Colonic mucosa (tissue), 4 donors: ENCODE measurements at places on chromosomes 5 and 9. TPM values are rescaled to one million over a fixed set of nuclear protein-coding genes. Genes with fewer than 3 reads are reported as not detected.
A peak's percentile ranks its signal among the peaks of the same experiment; 100 is the strongest.

The GLRA1 gene
- not detected for total RNA-seq

DNA sequence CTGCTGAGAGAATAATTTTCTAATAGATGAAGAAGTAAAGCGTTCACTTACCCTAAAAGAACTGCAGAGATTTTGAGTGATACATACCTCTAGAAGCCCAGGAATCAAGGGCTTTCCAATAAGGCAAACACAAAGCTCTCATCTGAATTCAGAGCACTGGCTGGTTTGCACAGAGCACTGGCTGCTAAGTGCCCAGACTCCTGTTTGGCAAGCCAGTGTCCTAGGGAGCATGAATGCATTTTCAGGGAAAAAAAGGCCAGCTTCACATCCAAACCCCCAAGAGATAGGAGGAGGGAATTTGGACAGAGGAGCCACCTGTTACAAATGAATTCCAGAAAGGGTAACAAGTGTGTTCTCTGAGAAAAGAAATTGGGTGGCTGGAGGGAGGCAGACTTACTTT lies 65.3 kb downstream of the ARSB start:
- H3K4me3 ChIP-seq = no peak overlapping the region
- no peaks in the 10 kb centered on the region for H3K27me3 ChIP-seq
- no peak overlapping the region for H3K27ac ChIP-seq

DNA sequence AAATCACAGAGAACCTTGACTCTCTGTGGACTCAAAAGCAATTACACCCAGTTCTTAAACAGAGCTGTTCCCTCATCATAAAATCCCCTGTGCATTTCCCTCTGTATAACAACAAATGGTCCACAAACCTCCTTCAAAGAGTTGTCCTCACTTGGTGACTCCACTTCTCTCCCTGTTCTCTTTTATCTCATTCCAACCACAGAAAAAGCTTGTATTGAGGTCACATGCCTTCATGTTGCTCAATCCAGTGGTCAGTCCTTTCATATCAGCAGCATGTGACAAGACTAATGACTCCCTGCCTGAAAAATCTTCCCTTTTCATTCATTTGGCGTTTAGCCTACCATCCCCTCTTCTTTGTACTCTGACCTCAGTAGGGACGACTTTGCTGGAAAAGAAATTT lies 158.0 kb downstream of the DEPDC1B start:
- H3K4me3 ChIP-seq = no peak overlapping the region
- DNase-seq = no peak
- no peak overlapping the region for H3K27ac ChIP-seq
- H3K36me3 ChIP-seq = no peaks in the 10 kb centered on the region

- no peaks in the 10 kb centered on the region for H3K4me1 ChIP-seq
- H3K27ac ChIP-seq = no peak overlapping the region
- H3K27me3 ChIP-seq = no peaks in the 10 kb centered on the region
- H3K36me3 ChIP-seq = no peaks in the 10 kb centered on the region
Observed at GRCh38 chr9:24590432-24590831, 44.7 kb upstream of the IZUMO3 start.

GRCh38 chr9:79694676-79695400 lies 123.1 kb downstream of the TLE4 start:
- no peak for DNase-seq
- H3K36me3 ChIP-seq = no peaks in the 10 kb centered on the region
- no peaks in the 10 kb centered on the region for H3K27me3 ChIP-seq
- H3K4me1 ChIP-seq = no peaks in the 10 kb centered on the region
- no peak overlapping the region for H3K27ac ChIP-seq

DNA sequence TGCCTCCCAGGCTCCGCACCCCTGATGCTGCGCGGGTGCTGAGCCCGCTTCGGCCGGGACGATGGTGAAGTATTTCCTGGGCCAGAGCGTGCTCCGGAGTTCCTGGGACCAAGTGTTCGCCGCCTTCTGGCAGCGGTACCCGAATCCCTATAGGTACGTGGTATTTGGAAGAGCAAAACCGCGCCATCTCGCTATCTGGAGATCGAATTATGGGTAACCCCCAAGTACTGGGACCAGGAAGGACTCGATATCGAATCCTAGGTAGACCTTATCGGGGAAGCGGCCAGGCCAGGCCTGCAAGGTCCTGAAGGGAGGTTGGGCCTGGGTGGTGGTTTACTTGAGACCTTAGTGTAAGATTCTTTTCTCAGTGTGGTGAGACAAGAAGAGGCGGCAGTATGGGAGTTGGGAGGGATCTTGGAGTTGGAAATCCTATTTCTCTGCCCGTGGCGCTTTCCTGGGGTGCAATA lies 359 bp downstream of the PRELID1 start:
- DNase-seq = no peak
- peak overlapping the region; percentile 89 for H3K27ac ChIP-seq
- peaks cover 36% of the 10 kb centered on the region for H3K4me1 ChIP-seq
- no peaks in the 10 kb centered on the region for H3K27me3 ChIP-seq

GRCh38 chr5:109450129-109450877 lies 40.5 kb upstream of the PJA2 start:
- H3K36me3 ChIP-seq = no peaks in the 10 kb centered on the region
- no peak for DNase-seq
- H3K4me1 ChIP-seq = no peaks in the 10 kb centered on the region
- no peak overlapping the region for H3K27ac ChIP-seq
- H3K27me3 ChIP-seq = no peaks in the 10 kb centered on the region

GRCh38 chr5:79201206-79201605 lies 34.7 kb upstream of the JMY start:
- H3K27me3 ChIP-seq = no peaks in the 10 kb centered on the region
- no peak overlapping the region for H3K27ac ChIP-seq
- DNase-seq = no peak
- H3K36me3 ChIP-seq = no peaks in the 10 kb centered on the region

The TBC1D13 gene
- total RNA-seq = 21.6 TPM

The MYORG gene
- 68.6 TPM for total RNA-seq

GRCh38 chr5:88830567-88830966 lies 52.4 kb downstream of the MEF2C start:
- no peak overlapping the region for H3K4me3 ChIP-seq
- DNase-seq = no peak
- no peaks in the 10 kb centered on the region for H3K4me1 ChIP-seq
- H3K27me3 ChIP-seq = no peaks in the 10 kb centered on the region
- no peaks in the 10 kb centered on the region for H3K36me3 ChIP-seq

DNA sequence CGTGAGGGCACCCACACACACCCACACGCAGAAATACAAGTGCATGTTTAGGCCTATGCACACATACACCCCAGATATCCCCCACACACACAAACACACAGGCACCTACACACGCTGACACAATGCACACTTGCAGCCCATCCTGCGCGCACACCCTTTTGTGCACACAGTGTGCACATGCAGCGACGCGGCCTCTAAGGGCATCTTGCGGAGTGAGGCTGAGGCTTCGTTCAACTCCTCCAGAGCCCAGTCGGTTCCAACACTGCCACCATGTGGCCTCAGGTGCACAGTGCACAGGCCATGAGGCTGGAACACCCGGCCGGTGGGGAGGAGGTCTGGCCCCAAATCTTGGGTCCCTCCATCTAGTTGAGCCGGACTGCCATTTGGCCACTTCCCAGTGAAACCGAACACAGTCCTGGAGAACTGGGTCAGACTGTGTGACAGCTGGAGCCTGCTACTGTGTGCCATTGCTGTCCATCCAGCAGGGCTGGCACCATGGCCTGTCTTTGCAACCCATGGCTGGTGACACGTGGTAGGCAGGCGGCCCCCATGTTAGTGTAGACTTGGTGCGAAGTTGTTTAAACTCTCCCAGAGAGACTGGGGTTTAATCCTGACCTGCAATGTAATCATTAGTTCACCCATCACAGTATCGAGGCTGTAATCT lies 97.7 kb upstream of the MVB12B start:
- peak; percentile 71 for DNase-seq
- no peaks in the 10 kb centered on the region for H3K4me1 ChIP-seq
- peaks cover under 1% of the 10 kb centered on the region for H3K27me3 ChIP-seq

DNA sequence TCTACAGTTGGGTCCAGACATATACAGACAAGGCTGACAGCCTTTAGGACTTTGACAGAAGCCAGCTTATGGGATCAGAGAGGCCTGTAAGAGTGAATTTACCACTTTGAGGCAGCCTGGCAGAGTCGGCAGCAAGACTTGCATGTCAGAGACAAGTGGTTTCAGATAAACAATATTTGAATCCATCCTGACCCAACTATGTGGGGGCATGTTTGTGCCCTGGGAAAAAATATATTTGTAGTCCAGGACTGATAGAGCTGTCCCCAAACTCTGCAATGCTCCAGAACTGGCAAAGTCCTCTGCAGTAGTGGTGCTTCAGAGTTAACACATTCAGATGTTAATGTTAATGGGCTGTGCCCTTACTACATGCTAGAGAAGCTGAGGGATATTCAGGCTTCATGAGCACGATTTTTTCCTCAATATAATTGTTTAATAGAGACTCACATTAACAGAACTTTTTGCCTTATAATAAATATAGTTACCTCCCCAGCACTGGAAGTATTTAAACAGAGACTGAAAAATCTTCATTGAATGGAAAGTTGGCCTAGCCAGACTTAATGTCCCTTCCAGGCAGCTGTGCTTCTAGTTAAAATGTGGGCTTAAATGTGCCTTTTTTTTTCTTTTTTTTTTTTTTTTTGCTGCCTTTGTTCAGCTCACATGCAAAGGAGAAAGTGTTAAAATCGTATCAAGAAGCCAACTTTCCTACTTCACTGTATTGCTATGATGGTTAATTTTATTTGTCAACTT lies 42.9 kb downstream of the FEM1C start:
- H3K4me1 ChIP-seq = no peaks in the 10 kb centered on the region
- no peaks in the 10 kb centered on the region for H3K27me3 ChIP-seq
- no peaks in the 10 kb centered on the region for H3K36me3 ChIP-seq
- no peak for DNase-seq
- H3K4me3 ChIP-seq = no peak overlapping the region
- H3K27ac ChIP-seq = no peak overlapping the region

The SLC34A3 gene
- not detected for total RNA-seq

The ANKRD34B gene
- total RNA-seq = not detected

The NRG2 gene
- 0.10 TPM for total RNA-seq

GRCh38 chr5:141828162-141828561 lies 50.0 kb downstream of the PCDH1 start:
- H3K36me3 ChIP-seq = no peaks in the 10 kb centered on the region
- no peak overlapping the region for H3K4me3 ChIP-seq
- no peaks in the 10 kb centered on the region for H3K27me3 ChIP-seq
- H3K4me1 ChIP-seq = no peaks in the 10 kb centered on the region
- DNase-seq = no peak

The PCDHGA9 gene
- 2.2 TPM for total RNA-seq

GRCh38 chr9:120882935-120883607 lies 6.1 kb upstream of the PHF19 start:
- H3K27ac ChIP-seq = no peak overlapping the region
- peaks cover 6% of the 10 kb centered on the region for H3K4me1 ChIP-seq
- H3K27me3 ChIP-seq = no peaks in the 10 kb centered on the region
- no peak overlapping the region for H3K4me3 ChIP-seq
- H3K36me3 ChIP-seq = no peaks in the 10 kb centered on the region
- DNase-seq = no peak

GRCh38 chr9:105457560-105458294 lies 9.9 kb downstream of the FSD1L start:
- no peaks in the 10 kb centered on the region for H3K36me3 ChIP-seq
- no peak overlapping the region for H3K4me3 ChIP-seq
- no peak for DNase-seq

GRCh38 chr9:130658893-130659698 lies 5.3 kb upstream of the PRDM12 start:
- DNase-seq = no peak
- H3K27ac ChIP-seq = no peak overlapping the region
- peaks cover 3% of the 10 kb centered on the region for H3K4me1 ChIP-seq
- H3K4me3 ChIP-seq = no peak overlapping the region

DNA sequence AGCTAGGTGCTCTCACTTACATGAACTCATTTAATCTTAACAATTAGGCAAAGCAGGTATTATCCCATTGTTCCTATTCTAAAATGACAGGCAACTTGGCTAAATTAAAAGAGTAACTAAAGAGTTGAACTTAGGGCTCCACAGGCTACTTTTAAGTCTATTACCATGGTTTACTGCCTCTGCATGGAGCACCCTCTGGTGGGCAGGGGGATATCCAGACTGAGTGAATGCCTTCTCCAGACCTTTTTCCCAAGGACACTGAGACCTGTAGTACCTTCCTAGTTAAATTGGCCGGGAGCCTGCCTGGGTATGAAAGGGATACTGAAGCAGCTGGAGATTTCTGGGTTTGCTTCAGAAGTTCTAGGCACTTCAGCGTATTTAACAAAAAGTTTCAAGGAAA lies 238.1 kb downstream of the ELAVL2 start:
- no peak overlapping the region for H3K4me3 ChIP-seq
- H3K27me3 ChIP-seq = no peaks in the 10 kb centered on the region
- H3K4me1 ChIP-seq = no peaks in the 10 kb centered on the region
- no peaks in the 10 kb centered on the region for H3K36me3 ChIP-seq
- DNase-seq = no peak

- no peak overlapping the region for H3K27ac ChIP-seq
- H3K4me1 ChIP-seq = no peaks in the 10 kb centered on the region
- no peaks in the 10 kb centered on the region for H3K27me3 ChIP-seq
- H3K36me3 ChIP-seq = no peaks in the 10 kb centered on the region
- no peak overlapping the region for H3K4me3 ChIP-seq
- no peak for DNase-seq
Observed at GRCh38 chr5:39977066-39977655, 552.4 kb upstream of the DAB2 start.

GRCh38 chr9:347667-348292 lies 133.1 kb downstream of the DOCK8 start:
- H3K4me3 ChIP-seq = no peak overlapping the region
- H3K36me3 ChIP-seq = no peaks in the 10 kb centered on the region
- no peaks in the 10 kb centered on the region for H3K27me3 ChIP-seq
- H3K4me1 ChIP-seq = no peaks in the 10 kb centered on the region
- no peak for DNase-seq
- no peak overlapping the region for H3K27ac ChIP-seq

The SPATA31C1 gene
- total RNA-seq = not detected

DNA sequence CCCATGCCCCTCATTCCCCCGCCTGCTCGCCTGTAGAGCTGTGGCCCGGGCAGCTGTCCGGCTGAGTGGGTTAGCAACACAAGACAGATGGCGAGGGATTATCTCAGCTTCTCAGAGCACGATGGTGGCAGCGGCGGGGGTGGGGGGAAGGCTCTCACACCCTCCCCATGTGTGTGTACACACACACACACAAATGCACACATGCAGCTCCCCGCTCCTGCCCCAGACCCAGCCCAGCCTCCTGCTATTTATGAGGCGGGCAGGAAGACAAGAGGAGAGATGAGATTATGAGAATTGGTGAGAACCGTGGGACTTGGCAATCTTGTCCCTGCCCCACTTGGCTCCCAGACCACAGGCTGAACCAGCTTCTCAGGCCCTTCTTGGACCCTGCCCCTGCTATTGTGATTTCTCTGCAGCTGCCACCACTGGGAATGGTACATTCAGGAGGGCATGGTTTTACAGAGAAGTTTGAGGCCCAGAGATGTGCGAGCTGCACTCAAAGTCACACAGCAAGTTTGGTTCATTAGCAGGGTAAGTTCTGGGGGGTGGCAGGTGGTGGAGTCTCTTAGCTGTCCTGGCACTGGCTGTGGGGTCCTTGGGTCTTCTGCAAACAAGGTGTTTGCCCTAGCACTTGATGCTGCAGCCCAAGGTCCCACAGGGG lies 51.0 kb upstream of the PSD2 start:
- no peak overlapping the region for H3K4me3 ChIP-seq
- H3K27me3 ChIP-seq = peaks cover 30% of the 10 kb centered on the region
- H3K4me1 ChIP-seq = peaks cover 10% of the 10 kb centered on the region
- H3K27ac ChIP-seq = no peak overlapping the region
- DNase-seq = no peak
- H3K36me3 ChIP-seq = no peaks in the 10 kb centered on the region

The SLC6A3 gene
- total RNA-seq = not detected
